ENCODE measurements at places on chromosomes 6 and 20. TPM values are rescaled to one million over a fixed set of nuclear protein-coding genes. Genes with fewer than 3 reads are reported as not detected.

DNA sequence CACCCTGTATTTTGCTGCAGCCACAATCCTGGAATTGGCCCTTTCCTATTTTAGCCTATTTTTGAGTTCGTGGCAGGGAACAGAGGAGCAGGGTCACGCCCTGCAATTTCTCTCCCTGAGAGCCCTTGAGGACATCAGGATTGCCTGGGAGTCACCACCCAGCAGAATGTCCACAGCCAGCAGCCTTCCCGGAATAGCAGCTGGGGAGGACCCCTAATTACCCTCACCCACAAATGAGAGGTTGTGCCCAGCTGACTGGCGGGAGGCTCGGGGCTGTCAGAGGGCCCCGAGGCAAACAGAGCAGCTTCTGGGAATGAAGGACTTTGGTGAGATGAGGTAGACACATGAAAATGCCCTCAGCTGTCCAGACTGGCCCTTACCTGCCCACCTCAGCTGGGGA, 165.1 kb downstream of the PREX1 start:
- no peak for DNase-seq

- DNase-seq = peak; percentile 85
Observed at GRCh38 chr20:63863798-63864544, 1.1 kb upstream of the TPD52L2 start.

DNA sequence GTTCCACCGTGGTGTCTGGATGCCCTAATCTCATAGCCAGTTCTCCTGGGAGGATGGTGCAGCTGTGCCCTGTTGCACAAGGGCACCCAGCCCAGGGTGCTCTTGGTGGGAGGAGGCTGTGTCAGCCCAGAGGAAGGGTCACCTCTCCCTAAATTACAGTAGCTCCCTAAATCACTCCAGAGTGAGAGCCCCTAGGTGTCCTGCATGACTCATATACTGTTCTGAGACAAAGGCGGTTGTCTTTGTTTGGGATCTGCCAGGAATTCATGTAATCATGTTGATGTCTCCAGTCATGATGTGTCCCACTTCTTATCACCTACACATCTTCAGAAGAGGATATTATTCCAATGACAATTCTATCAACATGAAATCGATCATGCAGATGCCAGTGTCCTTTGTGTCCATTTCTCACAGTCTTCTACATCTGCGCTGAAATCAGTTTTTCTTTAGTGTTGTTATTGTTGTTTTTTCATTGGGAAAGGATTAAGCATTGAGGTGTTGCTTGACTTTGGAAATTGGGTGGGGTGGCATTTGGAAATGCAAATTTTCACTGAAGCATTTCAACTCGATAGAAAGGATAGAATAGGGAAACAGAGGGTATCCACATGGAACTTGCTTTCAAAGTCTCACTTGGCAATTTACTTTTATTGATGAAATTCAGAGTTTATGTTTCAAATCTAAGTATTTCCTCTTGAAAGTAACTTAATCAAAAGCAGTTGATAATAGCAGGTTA, 19.5 kb downstream of the PERP start:
- DNase-seq = no peak

- no peak for DNase-seq
Observed at GRCh38 chr6:80642452-80642851, 536.0 kb downstream of the BCKDHB start.

Gene BTNL2
- not detected for total RNA-seq

Gene KHDC1L
- total RNA-seq = not detected

Gene TAAR9
- not detected for total RNA-seq
